ENCODE measurements at places on chromosomes 6 and 20.

DNA sequence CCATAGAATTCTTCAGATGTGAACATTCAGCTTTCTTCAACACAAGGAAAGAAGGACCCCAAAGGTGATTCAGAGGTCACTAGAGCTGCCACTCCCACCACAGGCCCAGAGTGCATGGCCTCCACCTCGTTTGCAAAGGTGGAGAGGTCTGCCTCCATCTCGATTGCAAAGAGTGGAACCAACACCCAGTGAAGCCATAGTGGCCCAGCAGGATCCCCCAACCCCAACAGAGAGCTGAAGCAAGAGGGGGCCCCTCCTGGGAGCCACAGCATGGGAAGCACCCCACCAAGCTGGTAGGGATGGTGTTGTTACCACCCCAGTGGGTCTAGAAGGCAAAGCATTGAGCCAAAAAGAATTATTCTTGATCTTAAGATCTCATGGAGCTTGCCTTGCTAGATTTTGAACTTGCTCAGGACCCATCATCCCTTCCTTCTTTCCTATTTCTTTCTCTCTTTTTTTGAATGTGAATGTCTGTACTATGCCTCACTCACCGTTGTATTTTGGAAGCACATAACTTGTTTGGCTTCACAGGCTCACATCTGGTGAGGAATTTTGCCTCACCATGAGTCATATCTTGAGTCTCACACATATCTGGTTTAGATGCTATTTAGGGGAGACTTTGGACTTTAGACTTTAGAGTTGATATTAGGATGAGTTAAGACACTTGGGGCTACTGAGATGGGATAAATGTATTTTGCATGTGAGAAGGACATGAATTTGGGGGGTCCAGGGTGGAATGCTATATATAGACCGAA lies 119.2 kb downstream of the ANKRD60 start:
- no peak for DNase-seq

- peak; percentile 61 for DNase-seq
Measured at GRCh38 chr20:17867131-17867925, 101.3 kb downstream of the SNX5 start.

GRCh38 chr20:1423625-1424106 lies 30.8 kb upstream of the FKBP1A start:
- DNase-seq = no peak

DNA sequence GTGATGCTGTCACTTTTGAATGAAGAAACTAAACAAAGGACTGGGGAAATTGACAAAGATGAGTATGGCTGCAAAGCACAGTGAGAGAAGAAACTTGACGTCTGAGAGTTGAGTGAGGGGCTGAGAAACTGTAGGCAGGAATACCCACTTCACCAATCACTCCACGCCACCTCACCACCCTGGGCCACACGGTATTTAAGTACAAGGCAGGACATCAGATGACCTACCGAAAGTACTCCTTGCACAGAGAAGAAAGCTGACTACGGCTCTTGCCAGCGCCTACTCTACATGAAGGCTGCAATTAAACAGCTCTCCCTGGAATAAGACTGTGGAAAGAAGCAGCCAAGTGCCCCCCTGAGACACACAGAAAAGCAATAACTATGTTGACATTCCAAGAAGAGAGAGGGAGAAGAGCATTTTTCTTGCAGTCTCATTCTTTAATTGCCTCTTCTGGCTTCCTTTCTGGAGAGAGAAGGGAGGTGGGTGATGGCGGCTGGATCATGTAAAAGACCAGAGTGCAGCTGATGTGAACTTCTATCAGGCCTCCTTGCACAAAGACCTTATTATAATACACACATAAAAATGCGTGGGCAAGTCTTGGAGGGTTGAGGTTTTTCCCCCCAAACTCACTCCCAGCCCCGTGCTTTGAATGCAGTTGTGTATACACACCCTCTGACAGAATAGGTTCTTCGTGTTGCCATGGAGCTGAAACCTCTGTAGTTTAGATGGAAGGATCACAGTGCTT lies 44.6 kb downstream of the HIVEP2 start:
- DNase-seq = no peak

DNA sequence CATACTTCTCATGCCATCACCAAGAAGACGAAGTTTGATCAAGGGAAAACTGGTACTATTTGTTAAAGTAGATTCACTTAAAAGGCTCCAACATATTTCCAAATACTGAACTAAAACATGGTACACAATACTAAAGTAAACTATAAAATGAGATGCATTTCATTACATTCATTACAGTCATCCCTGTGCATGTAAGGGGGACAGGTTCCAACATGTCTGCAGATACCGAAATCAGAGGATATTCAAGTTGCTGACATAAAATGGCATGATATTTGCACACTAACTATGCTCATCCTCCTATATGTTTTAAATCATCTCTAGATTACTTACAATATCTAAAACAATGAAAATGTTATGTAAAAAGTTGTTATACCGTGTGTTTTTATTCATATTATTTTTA lies 893.9 kb upstream of the MANEA start:
- DNase-seq = no peak

GRCh38 chr6:132287101-132287500 lies 114.2 kb downstream of the MOXD1 start:
- no peak for DNase-seq

DNA sequence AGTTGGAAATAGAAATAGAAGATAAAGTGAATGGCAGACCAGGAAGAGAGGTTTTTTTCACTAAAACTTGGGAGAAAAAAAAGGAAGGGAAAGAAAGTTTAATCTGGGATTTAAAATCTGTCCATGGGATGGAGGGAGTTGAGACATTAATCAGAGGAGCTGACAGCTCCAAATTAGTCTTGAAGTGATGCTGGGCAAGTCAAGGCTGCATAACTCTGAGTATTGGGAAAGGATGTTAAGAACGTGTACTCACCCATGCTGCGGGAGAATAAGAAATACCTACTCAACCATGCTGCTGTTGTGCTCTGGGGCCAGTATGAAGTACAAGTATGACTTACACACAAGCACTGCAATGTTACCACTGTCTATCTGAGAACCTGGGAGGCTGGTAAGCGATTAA lies 47.5 kb downstream of the SNRNP48 start:
- no peak for DNase-seq

DNA sequence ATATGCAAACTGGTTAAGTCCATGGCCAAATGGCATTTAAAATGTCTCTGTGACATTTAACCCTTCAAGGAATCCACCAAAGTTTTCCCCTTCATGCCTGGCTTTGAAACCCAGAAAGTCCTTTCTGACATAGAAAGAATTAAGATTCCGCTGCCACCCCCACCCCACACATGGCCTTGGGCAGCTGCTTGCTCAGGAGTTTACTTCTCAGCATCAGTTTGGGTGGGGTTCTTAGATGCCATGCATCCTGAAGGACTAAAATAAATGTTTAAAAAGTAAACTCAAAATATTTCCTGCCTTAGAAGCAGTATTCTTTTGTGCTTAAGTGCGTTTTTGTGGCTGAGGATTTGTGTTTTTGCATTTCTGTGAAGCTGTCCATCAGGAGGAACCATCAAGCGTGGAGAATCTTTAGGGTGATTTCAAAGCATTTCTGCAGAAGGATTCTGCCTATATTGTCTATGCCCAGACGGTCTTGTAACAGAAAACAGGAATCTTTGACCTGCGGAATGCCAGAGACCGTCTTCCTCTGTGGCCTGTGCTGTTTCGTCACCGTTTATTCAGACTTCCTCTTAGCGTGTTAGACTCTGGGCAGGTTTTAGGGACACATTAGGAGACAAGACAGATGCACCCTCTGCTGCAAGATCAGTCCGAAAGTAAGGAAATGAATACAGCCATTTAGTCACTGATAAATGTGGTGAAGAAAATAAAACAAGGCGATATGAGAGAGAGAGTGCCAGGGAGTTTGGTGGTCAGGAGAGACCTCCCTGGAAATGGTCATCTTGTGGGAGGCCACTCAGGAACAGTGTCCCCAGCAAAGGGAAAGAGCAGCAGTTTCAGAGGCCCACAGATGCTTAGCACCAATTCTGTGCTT lies 6.2 kb downstream of the DUSP22 start:
- no peak for DNase-seq

- no peak for DNase-seq
Measured at GRCh38 chr20:44038681-44039123, 124.0 kb downstream of the TOX2 start.

GRCh38 chr6:39040080-39040673 lies 8.4 kb upstream of the GLP1R start:
- no peak for DNase-seq

- DNase-seq = no peak
Measured at GRCh38 chr6:16049168-16049567, 79.7 kb upstream of the MYLIP start.

DNA sequence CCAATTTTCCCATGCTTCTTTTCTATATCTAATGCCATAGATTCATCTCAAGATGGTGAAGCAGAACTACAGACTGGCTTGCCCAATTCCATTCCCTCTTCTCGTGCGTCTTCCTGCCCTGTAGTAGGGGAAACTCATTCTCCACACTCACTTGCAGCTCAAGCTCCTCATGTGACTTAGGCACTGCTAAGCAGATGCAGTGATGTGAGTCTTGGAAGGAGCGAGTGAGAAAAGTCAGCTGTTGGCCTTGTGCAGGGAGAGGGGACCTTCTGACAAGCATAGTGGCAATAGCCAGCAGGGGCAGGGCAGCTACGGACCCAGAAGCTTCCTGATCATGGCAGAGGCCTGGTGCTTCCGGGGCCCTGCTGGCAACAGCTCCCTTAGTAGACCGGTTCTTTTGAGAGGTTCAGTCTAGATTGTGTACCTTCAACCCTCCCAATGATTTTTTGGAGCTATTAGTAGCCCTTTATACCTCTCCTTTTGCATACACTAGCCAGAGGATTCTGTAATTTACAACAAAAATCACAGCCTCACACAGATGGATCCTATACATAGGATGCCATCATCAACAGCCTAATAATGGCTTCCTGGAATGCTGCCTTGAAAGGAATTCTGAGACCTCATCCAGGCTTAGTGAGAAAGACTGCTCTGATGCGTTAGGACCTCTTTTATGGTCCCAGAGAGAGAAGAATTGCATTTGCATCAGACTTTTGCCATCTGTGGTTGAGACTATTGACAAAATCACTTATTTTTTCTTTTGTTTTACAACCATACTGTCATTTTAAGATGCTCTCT lies 121.5 kb upstream of the RIPOR2 start:
- DNase-seq = peak; percentile 77

DNA sequence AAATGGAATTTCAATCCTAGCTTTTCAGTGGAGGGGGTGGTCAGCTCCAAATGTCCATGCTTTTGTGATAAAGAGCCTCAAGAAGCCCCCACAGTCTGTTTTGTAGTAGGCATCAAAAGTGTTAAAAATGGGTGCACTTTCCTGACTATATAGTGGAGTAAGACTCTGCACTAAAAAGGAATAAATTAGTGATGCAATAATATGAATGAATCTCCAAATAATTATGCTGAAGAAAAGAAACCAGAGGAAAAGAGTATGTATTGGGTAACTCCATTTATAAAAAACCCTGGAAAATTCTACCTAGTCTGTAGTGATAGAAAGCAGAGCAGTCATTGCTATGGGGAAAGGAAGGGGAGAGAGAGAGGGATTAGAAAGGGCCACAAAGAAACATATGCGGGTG lies 310.4 kb upstream of the SUPT3H start:
- no peak for DNase-seq

- DNase-seq = no peak
Measured at GRCh38 chr6:122200440-122200839, 199.0 kb upstream of the HSF2 start.

DNA sequence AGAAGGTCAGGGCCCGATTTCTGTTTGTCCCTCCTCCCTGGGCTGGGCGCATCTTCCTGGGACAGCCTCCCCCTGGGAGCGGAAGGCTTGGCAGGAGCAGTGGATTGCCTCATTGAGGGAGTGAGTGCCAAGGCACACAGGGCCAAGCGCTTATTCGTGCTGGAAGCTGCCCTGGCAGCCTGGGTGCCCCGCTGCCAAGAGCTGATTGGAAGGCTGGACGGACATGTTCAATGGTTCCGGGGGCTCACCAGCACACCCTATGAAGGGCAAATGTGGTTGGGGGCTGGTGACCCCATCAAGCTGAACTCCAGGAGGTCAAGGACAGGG lies 10.3 kb upstream of the ZNF831 start:
- DNase-seq = peak; percentile 45

GRCh38 chr20:49825521-49826033 lies 12.9 kb downstream of the SLC9A8 start:
- no peak for DNase-seq

GRCh38 chr20:50992733-50993457 lies 30.0 kb downstream of the KCNG1 start:
- DNase-seq = no peak

DNA sequence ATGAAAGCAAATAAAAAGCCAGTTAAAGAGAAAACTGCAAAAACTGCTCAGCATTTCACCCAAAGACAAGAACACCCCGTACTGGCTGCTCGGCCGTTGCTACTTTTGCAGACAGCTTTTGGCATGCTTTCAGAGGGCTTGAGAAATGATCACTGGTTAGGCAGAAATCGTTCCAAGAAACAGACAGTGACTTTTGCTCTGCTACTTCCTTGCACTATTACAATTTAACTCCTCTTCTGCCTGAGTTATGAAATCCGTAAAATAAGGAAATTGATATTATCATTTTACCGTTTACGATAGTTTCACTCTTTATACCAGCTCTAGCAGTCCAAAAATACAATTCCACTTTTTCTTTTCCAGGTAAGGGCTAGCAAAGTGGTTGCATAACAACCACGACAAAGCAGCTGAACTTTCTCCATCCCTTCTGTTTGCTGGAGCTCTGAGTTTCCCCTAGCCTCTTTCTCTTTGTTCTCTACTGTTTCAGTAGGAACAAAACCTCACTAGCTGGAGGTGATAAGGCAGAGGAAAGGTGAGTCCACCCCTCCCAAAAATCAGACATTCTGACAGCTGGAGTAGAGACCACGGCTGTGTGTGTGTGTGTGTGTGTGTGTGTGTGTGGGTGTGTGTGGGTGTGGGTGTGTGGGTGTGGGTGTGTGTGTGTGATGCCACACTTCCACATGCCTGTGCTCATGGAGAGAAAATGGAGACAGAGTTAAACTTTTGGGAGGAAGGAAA lies 191.8 kb upstream of the RREB1 start:
- DNase-seq = peak; percentile 75

DNA sequence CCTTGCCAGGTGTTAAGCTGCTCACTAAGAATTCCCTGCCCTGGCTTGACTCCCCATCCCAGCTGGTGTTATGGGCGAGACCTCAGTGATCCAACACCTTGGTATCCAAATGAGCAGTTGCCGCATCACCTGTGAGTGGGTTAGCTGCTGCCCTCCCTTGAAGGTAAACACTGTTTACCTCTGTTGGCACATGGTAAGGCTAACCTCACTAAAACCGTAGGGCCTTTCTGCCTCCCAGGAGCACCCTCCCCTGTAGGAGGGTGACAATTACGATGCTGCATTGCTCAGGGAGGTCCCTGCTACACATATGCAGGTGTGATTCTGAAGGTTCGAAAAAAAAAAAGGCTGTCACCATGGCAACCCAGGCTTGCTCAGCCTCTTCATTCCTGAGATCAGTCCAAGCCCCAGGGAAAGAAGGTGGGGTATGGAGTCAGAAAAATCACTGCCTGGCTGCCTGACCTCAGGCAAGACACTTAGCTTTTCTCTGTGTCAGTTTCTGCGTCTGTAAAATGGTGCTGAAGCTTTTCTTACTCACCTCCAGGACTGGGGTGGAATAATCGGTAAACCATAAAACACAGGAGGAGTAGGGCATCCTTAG lies 19.5 kb downstream of the PNPLA1 start:
- DNase-seq = no peak
